Stimulated activated CD4-positive, alpha-beta T cell treated with anti-CD3 and anti-CD28 coated beads, TNF-alpha, amount 100 ng/mL, for 1 hour (primary cell): ENCODE measurements at places on chromosomes 6 and 20.

DNA sequence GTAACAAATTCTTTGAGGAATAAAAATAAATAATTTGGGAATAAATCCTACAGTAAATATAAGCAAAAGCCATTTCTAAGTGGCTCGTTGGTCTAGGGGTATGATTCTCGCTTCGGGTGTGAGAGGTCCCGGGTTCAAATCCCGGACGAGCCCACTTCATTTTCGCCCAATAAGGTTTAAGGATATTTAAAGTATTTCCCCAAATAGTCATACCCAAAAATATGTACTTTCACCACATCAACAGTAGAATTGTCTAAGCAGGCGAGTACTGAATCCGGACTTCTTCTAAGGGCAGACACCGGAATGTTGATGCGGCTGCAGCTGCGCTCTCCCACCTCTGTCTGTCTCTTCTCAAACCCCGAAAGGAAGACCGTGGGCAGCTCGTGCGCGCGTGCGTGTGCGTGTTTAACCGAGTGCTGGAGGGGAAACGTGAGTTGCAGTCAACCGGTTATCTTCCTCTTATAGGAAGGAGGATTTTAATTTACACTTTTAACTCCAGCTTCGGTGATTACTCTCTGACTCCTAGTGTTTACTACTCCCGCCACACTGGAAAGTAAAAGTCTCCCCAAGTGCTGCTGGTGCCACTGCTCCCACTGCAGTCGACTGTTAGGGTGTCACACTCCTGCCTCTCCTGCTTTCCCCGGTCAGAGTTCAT is 155.7 kb upstream of the PRSS16 start:
- DNase-seq = no peak

DNA sequence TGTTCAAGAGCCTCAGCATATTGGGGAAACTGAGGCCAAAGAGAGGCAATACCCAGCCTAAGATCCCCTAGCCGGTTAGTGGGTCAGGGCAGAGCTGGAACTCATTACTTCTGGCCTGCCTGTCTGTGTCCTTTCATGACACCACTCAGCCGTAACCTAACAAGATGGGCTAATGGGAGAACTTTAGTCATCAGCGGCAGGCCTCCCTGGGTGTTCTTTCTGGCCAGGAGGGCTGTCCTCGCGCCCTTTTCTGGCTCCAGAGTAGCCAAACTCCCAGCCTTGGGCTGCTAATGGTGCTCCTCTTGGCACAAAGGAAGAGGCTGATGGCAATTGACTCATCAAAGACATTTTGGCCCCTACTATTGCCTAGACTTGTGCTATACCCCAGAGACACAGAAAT is 76.6 kb downstream of the NCR2 start:
- no peak for DNase-seq

- DNase-seq = no peak
These were observed 639 bp upstream of the CD24 start for GRCh38 chr6:106974999-106975737.

- DNase-seq = no peak
These were observed 31.9 kb upstream of the MRPS18A start for GRCh38 chr6:43719511-43719910.

DNA sequence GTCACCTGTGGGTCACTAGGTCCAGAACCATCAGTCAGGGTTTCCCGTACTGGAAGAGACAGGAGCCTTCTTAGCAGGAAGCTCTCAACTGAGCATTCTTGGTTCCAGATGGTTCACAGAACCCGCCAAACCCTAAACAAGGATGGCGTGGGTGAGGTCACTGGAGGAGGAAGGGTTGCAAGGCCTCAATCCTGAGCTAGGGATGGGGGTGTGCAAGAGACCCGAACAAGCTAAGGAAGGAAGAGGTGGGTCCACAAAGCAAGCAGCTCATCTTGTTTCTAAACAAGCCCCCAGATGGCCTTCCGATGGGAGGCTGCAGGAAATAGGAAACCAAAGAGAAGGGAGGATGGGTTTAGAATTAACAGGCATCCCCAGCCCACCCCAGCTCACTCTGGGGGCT is 92.7 kb downstream of the PREX1 start:
- DNase-seq = no peak

GRCh38 chr20:57335392-57335791 is 5.8 kb downstream of the SPO11 start:
- no peak for DNase-seq

DNA sequence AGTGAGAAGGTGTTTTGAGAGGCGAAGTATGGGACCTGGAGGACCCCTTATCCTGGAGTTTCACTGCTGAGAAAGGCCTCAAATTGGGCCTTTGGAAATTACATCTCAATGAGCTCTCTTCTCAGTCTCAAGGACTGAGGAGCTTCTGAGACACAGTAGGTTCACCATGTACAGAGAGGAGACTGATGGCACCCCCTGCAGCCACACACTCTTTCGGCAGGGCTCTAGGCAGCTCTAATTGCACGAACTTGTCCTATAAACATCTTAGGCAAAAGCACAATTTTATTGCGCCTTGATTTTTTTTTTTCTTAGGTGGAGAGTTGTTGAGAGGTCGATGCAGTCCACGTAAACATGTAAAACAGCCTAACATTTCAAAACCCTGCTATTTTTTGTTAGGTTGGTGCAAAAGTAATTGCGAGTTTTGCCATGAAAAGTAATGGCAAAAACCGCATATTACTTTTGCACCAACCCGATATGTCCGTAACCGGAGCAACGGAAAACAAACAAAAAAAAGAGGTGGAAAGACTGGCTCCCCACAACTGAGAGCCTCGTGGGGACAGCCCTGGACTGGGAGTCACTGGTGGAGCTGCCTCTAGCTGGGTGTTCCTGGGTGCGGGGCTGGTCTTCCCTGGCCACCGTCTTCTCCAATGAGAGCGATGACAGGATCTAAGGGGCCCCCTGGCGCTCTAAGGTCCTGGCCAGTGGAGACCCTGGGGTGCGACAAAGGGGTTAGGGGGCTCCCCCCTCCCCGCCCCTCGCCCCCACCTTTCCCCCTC is 84.0 kb upstream of the EYA2 start:
- DNase-seq = no peak

GRCh38 chr20:24462460-24463010 is 6.9 kb upstream of the SYNDIG1 start:
- DNase-seq = no peak

- no peak for DNase-seq
These were observed 2.4 kb downstream of the FANCE start for GRCh38 chr6:35454391-35455110.

DNA sequence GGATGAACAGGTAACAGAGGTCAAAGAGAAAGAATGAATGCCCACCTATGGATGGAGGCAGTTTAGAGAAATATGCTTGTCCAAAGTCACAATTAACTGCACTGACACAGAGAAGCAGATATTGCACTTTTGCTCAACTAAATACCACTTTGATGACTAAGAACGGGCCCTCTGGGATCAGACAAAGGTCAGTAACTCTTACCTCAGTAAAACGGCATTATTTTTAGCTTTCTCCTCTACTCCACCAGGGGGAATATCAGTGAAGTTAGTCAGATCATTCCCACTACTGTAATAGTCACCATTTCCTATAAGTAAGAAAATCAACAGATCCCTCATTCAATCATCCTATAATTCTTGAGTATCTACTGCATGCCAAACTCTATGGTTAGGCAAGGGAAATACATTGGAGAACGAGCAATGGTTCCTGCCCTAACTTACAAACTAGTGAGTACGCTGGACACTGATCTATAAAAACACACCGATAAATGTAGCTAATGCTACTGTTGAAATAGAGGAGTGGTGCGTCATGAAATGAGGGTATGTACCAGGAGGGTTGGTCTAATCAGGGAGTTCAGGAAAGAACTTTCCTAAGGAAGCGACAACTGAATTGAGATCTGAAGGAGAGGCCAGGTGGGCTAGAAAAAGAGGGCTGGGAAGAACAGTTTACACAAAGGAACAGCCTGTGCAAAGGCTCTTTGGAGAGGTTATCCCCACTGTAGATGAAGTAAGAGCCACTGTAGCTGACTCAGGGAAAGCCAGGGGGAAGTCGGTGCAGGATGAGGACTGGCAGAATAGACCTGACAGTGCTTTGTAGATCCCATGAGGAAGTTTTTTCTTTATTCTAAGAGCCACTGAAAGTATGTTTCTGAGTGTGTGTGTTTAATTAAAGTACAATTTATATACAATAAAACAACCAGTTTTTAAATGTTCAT is 9.2 kb downstream of the ECI2 start:
- DNase-seq = no peak

DNA sequence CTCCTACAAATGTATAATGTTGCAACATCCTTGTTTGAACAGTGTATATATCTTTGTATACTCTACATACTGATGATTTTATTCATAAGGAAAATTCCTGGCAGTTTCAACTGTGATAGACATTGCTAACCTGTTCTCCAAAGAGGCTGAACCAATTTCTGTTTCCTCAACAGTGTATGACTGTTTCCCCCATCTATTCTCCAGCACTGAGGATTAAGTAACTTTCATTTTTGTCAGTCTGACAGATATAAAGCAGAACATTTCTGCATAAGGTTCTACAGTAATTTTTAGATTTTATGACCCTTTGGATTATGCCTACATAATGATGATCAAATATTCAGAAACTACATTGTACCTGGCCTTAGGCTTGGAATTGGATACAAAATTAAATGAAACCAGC is 9.9 kb downstream of the PPP1R16B start:
- no peak for DNase-seq

DNA sequence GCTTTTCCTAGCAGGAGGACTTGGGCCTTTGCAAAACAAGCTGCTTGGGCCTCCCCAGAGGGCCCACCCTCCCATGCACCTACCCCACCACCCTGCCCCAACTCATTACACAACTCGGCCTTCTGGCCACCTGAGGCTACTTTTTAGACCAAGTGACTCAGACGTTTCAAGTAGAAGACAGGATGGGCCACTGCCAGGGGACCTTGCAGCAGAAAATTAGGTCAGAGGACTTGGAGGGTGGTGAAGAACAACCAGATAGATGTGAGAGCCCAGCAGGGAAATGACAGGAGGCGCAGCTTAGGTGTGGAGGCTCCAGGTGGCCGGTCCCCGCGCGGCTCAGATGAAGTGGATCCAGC is 1.4 kb downstream of the PPP1R3D start:
- DNase-seq = no peak

DNA sequence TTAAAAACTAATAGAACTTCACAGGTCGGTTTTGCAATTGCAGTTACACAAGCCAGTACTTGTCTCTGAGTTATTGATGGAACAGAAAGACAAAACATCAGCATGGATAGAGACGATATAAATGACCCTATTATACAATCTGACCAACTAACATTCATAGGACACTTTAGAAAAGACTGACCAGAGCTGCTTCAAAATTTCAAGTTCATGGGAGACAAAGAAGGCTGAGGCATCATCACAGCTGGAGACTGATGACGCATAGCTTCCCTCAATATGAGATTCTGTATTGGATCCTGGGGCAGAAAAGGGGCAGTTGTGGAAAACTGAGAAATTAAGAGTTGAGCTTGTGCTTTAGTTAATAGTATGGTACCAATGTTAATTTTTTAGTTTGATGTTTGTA is 174.0 kb downstream of the THBS2 start:
- DNase-seq = no peak

GRCh38 chr6:22892452-22892851 is 323.1 kb downstream of the HDGFL1 start:
- no peak for DNase-seq

DNA sequence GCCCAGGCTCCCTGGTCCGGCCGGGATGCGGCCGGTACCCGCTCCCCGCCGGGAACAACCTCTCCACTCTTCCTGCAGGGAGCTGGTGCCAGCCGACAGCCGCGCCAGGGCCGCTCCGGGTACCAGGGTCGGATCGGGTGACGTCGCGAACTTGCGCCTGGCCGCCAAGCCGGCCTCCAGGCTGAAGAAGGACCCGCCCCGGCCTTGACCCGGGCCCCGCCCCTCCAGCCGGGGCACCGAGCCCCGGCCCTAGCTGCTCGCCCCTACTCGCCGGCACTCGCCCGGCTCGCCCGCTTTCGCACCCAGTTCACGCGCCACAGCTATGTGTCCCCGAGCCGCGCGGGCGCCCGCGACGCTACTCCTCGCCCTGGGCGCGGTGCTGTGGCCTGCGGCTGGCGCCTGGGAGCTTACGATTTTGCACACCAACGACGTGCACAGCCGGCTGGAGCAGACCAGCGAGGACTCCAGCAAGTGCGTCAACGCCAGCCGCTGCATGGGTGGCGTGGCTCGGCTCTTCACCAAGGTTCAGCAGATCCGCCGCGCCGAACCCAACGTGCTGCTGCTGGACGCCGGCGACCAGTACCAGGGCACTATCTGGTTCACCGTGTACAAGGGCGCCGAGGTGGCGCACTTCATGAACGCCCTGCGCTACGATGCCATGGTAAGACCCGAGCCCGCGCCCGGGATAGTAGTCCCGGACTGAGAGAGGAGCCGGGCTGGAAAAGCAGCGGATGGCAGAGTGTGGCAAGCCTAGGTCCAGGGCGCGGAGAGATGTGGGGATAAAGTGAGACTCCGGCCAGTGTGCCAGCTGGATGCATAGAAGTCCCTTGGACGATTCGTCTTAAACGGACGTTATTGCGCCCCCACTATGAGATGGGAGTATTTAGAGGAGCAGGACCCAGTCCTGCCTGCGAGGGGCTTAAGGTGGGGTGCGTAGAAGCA is at the start of gene NT5E:
NT5E (plus strand) TSS at position 266 of the 942 bp plus-strand sequence; CDS start at position 323, 57 bp downstream.
- DNase-seq = no peak

DNA sequence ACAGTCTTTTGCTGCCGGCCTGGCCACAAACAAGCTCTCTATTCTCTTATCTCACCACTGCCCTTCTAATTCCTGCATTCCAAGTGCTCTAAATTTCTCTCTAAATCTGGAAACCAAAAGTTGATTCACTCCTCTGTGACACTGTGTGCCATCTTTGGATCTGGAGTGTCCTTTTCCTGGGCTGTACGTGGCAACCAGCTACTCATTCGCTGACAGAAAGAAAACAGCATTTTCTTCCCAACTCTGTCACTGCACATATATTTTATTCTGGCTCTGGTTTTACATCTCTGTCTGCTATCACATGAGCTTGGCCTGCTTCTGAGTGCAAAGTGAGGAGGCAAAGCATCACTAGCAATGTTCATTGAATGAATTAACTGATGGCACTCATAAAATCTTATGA is 397.2 kb upstream of the MAP3K7 start:
- DNase-seq = no peak

GRCh38 chr6:24931296-24931695 is 4.5 kb downstream of the RIPOR2 start:
- DNase-seq = no peak

GRCh38 chr20:4195499-4195898 is 180.1 kb upstream of the RNF24 start:
- DNase-seq = no peak

DNA sequence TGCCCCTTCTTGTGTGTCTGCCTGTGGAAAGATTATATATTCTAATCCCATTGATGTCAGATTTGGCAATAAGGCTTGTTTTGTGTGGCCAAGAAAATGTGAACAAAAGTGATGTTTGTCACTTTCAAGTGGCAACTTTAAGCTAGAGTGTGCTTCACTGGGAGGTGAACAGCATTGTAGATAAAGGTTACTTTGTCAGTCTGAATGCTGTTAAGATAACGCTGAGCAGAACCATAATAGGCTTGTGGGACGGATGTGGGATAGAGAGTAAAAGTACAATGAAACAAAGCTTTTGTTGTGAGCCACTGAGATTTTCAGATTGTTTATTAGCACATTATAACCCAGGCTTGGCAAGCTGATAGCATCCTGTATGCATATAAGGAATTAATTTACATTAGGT is 303.8 kb upstream of the MAN1A1 start:
- DNase-seq = no peak

GRCh38 chr6:93218096-93218495 is 201.3 kb downstream of the EPHA7 start:
- DNase-seq = no peak

- no peak for DNase-seq
These were observed at the start of gene SIRPA for GRCh38 chr20:1894951-1895673. Gene SIRPA, plus strand, starts transcription at chr20:1895407. Its CDS starts 41 bp downstream, at chr20:1895448.
